Islet precursor cell (in vitro differentiated cells): ENCODE measurements at places on chromosomes 12 and 14.

GRCh38 chr14:64758691-64759554 lies 54.7 kb downstream of the PLEKHG3 start:
- DNase-seq, result peak; percentile 90

GRCh38 chr12:28177461-28177860 lies 12.8 kb upstream of the CCDC91 start:
- DNase-seq, result no peak

DNA sequence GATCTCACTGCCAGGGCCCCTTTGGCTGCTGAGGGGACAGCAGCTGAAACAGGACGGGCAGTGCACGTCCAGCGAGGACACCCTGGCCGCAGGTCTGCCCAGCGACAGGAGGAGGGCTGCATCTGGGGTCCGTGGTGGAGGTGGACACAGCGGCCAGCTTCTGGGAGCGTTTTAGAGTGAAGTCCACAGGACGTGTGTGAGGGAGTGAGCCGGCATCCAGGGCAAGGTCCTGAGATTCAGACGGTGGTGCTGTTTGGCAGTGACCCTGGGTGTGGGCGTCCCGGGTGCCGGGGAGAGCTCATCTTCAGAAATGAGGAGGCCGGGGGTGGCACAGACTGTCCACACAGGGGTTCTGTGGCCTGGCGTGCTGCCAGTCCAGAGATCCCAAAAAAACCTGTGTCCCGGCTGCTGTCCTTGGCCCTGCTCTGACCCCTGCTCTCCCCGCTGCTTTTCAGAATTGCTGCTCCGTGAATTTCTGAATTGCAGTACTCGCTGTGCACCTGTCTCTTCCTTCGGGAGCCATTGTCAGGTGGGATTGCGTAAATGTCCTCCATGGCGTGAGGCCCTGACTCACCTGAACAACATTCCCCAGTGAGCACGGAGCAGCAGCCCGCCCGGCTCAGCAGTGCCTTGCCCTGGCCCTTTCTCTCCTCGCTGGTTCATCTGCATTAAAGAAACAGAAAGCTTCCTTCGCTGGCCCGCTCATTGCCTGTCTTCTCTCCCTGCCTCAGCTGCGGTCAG lies 183.5 kb upstream of the C14orf180 start:
- peak; percentile 41 for DNase-seq

- no peak for DNase-seq
Measured at GRCh38 chr12:6840330-6840729, 395 bp upstream of the GNB3 start.

DNA sequence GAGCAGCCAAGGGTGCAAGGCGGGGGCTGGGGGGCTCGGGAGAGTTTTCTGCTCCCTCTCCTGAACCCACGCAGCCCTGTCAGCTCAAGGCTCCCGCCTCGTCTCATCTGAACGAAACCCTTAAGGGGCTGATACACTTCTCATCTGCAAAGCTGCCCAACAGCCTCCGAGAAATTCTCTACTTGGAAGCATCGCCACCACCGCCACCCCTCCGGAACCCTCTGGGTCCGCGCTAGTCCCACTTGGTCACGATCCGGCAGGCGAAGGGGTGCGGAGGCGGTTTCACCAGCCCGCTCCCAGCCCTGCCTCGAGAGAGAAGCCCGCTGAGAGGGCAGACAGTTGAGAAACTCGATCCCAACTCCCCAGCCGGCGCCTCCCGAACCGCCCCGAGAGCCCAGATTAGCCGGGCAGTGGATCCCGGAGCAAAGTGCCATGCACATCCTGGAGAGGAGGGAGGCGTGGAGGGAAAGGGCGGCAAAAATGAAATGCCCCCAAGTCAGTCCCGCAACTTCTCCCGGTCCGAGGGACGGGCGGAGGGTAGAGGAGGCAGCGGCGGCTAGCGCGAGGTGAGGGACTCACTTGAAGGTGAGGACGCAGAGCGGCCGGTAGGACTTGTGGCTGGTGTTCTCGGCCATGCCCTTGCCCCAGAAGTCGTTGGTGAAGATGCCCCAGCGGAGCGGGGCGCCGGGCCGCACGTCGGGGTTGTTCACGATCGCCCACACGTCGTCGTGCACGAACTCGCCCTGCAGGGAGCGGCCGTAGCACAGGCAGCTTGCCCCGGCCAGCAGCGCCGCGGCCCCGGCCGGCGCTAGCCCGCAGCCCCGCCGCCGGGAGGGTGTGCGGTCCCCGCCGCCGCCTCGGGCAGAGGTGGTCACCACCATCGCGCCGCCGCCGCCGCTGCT lies 620 bp downstream of the TMTC1 start:
- peak; percentile 83 for DNase-seq

- DNase-seq, result peak; percentile 83
Measured at GRCh38 chr12:122031342-122032216, 9.9 kb downstream of the BCL7A start.

- no peak for DNase-seq
Measured at GRCh38 chr14:104598039-104598909, 6.3 kb downstream of the TMEM179 start.

DNA sequence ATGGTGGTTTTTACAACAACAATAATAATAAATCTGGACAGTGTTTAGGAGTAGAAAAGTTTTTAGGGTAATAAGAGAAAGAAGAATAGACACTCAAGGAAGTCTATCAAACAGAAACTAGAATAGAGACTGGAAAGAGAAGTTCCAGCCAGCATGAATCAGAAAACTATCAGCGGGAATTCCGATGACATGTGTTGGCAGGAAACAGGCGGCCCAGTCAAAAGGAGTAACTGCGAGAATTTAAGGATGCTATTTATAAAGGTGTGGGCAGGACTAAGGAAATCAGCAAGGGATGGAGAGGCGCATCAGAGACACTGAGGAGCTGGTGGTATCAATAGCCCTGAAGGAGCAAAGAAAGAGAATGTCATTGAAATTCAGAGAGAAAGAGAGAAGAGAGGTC lies 89.9 kb downstream of the TBX5 start:
- DNase-seq, result peak; percentile 86

DNA sequence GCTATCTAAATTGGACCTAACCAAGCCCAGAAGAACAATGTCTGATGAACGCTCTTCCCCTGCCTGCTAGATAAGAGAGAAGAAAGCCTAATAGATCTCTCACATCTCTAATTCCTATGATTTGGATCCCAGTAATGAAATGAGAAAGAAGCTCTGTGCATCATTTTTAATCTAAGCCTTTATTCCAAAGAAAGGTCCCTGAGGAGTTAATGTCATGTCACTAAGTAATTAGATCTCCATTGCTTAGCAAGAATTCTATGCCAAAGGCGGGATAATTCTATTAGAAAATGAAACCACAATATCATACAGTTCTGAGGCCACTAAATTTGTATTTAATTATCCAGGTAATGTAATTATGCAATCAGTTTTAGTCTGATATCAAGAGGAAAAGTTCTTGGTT lies 74.2 kb upstream of the TMEM260 start:
- no peak for DNase-seq

- no peak for DNase-seq
Measured at GRCh38 chr12:104131609-104132008, 6.4 kb downstream of the NFYB start.

- DNase-seq, result no peak
Measured at GRCh38 chr14:84340938-84341337, 1189.0 kb upstream of the FLRT2 start.

DNA sequence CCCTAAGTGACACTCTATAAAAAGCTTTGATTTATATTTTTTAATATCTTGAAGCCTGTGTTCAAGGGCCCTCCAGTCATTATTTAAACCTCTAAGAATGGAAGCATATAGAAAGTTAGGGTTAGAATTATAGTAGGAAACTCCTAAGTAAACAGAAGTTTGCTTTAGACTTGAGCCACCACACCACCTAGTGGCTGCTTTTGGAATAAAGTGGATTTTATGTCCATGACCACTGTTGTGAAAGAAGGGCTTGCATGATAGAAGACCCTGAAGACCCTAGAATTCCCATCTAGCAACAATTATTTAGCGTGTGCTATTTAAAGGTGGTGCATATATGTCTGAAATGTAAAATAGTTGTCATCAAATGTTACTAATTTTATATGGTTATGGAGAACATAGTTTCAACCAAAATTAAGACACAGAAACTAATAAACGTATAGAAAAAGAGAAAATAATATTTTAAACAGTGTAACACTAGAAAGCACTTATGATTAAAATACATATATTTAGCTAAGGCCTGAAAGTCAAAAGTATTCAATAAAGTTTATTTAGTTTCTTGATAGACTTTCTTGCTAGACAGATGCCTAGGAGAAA lies 21.3 kb downstream of the LRRIQ1 start:
- peak; percentile 64 for DNase-seq

- peak; percentile 55 for DNase-seq
Measured at GRCh38 chr12:39062266-39062996, 157.0 kb upstream of the CPNE8 start.

DNA sequence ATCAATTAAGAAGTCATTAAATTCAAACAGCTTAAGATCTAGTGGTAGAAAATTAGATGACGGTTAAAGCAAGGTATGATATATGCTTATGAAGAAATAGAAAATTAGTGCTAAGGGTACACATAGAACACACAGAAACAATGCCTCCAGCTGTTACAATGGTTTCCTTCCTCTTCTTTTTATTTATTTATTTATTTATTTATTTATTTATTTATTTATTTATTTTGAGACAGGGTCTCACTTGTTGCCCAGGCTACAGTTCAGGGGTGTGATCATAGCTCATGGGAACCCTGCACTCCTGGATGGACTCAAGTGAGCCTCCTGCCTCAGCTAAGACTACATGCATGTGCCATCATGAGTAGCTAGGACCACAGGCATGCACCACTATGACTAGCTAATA lies 34.9 kb upstream of the PTPRR start:
- DNase-seq, result no peak

GRCh38 chr14:24425704-24426103 lies 3.8 kb downstream of the CBLN3 start:
- DNase-seq, result no peak

- DNase-seq, result no peak
Measured at GRCh38 chr12:132399092-132400010, 70.0 kb upstream of the GALNT9 start.

- DNase-seq, result no peak
Measured at GRCh38 chr12:104720339-104721038, 237.6 kb downstream of the SLC41A2 start.

GRCh38 chr12:83042441-83043200 lies 355.9 kb downstream of the TMTC2 start:
- no peak for DNase-seq

DNA sequence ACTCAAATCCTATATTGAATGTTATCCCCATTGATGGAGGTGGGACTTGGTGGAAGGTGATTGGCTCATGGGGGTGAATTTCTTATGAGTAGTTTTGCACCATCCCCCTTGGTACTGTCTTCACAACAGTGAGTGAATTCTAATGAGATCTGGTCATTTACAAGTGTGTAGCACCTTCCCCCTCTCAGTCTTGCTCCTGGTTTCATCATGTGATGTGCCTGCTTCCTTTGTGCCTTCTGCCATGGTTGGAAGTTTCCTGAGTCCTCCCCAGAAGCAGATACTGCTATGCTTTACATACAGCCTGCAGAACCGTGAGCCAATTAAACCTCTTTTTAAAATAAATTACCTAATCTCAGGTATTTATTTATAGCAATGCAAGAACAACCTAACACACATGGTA lies 302.4 kb upstream of the KITLG start:
- no peak for DNase-seq
